Effector memory CD4-positive, alpha-beta T cell (primary cell): ENCODE measurements at places on chromosomes 1 and 21.

- no peak overlapping the region for H3K4me3 ChIP-seq
- H3K27me3 ChIP-seq = no peaks in the 10 kb centered on the region
- H3K27ac ChIP-seq = no peak overlapping the region
- H3K36me3 ChIP-seq = no peaks in the 10 kb centered on the region
- no peaks in the 10 kb centered on the region for H3K4me1 ChIP-seq
- no peak for DNase-seq
These were observed 100.2 kb downstream of the DPYD start for GRCh38 chr1:97820470-97821188.

DNA sequence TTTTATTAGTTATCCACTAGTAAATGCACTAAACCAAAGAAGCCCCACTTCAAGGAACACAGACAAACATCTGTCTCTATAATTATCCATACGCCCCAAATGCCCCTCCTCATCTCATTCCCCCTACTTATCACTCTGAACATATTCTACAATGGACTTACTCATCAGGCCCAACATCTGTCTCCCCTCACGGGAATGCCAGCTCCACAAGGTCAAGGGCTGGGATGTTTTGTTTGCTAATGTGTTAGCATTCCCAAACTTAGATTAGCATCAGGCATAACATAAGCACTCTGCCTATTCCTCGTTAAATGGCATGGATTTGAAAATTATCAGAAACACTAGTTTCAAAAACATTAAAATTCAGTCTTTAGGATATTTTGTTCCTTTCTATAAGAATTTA lies 279.5 kb downstream of the DSCAM start:
- H3K27ac ChIP-seq = no peak overlapping the region
- no peaks in the 10 kb centered on the region for H3K36me3 ChIP-seq
- DNase-seq = no peak
- H3K4me3 ChIP-seq = no peak overlapping the region
- H3K4me1 ChIP-seq = no peaks in the 10 kb centered on the region
- no peaks in the 10 kb centered on the region for H3K27me3 ChIP-seq

- H3K4me3 ChIP-seq = peak overlapping the region; percentile 92
- peaks cover 15% of the 10 kb centered on the region for H3K4me1 ChIP-seq
- H3K27ac ChIP-seq = peak overlapping the region; percentile 97
- H3K36me3 ChIP-seq = no peaks in the 10 kb centered on the region
- no peak for DNase-seq
These were observed 69.8 kb downstream of the SLC35A3 start for GRCh38 chr1:100039591-100039990.

DNA sequence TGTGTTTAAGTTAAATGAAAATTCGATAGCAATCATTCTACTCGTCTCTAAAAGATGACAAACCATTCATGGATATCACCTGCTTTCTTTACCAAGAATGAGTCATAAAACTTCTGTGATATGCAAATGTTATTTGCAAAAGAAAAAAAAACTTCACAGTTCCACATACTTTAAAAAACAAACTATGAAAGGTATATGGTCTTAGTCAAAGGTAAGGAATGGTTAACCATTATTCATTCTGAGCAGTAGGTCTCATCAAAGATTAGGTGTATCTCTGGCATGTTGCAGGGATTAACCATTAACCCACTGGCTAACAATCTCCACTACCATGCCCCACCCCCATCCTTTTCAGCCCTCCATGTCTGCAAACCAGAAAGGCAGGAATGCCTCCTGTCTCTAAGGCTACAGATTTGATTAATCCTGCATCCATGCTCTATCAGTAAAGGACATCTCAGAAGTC lies 44.4 kb downstream of the PTPN14 start:
- no peak overlapping the region for H3K4me3 ChIP-seq
- no peak overlapping the region for H3K27ac ChIP-seq
- H3K27me3 ChIP-seq = no peaks in the 10 kb centered on the region
- H3K4me1 ChIP-seq = no peaks in the 10 kb centered on the region
- DNase-seq = no peak

- H3K27me3 ChIP-seq = no peaks in the 10 kb centered on the region
- H3K36me3 ChIP-seq = no peaks in the 10 kb centered on the region
- H3K27ac ChIP-seq = no peak overlapping the region
- no peak overlapping the region for H3K4me3 ChIP-seq
These were observed 3.1 kb downstream of the LAMB3 start for GRCh38 chr1:209648931-209649776.

DNA sequence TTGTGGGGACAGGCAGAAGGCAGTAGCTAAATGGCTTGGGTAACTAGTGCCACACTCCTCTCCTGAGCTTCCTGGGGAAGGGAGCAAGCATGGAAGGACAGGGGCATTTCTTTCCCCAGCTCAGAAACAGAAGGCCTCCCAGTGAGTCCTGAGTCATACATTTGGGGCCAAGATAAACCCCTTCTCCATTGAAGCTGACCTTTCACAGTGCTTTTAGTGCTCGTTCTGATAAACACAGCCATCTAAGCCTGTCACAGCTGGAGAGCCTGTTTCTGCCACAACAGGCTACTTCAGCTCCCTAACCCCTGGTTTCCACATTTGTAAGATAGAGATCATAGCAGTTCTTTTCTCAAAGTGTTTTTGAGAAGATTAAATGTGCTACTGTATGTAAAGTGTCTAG lies 374.0 kb downstream of the LMX1A start:
- no peaks in the 10 kb centered on the region for H3K27me3 ChIP-seq
- H3K4me1 ChIP-seq = no peaks in the 10 kb centered on the region
- no peaks in the 10 kb centered on the region for H3K36me3 ChIP-seq

GRCh38 chr21:45994086-45994661 lies 12.6 kb downstream of the COL6A1 start:
- H3K27me3 ChIP-seq = no peaks in the 10 kb centered on the region
- no peak for DNase-seq
- H3K4me1 ChIP-seq = no peaks in the 10 kb centered on the region

DNA sequence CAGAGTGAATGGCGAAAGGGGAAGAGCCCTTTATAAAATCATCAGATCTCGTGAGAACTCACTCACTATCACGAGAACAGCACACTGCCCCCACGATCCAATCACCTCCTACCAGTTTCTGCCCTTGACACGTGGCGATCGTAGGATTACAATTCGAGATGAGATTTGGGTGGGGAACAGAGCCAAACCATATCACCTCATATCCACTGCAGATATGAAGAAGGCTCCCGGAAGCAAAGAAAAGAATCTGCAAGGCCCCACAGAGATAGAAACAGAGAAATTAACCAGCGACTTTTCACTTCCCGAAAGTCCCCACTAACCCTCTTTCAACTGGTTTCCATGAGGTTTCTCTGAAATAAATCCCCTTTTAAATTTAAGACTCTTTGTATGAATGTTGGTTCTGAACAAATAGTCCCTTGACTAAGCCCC lies 86.2 kb upstream of the IRF2BP2 start:
- H3K27me3 ChIP-seq = no peaks in the 10 kb centered on the region
- no peaks in the 10 kb centered on the region for H3K36me3 ChIP-seq
- DNase-seq = no peak
- no peak overlapping the region for H3K27ac ChIP-seq
- no peaks in the 10 kb centered on the region for H3K4me1 ChIP-seq

DNA sequence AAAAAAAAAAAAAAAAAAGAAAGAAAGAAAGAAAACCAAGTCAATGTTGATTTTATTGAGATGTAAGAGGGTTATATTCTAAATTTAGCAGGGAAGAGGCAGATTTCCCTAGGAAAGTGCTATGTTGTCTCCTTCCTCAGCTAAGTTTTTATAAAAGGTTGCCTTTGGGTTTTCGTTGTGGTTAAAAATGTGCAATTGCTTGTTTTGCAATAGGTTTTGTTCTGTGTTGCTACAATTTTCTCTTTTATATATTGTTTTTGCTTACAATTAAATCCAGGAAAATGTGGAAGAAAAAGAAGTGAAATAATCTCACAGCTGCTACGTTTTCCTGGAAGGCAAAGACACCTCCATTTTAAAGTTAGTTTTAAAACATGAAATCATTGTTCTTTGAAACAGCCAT lies 136.7 kb upstream of the C1orf105 start:
- no peaks in the 10 kb centered on the region for H3K36me3 ChIP-seq
- H3K27me3 ChIP-seq = no peaks in the 10 kb centered on the region
- no peaks in the 10 kb centered on the region for H3K4me1 ChIP-seq
- no peak overlapping the region for H3K27ac ChIP-seq
- DNase-seq = no peak
- no peak overlapping the region for H3K4me3 ChIP-seq

- H3K36me3 ChIP-seq = no peaks in the 10 kb centered on the region
- no peaks in the 10 kb centered on the region for H3K4me1 ChIP-seq
- no peak for DNase-seq
- H3K4me3 ChIP-seq = no peak overlapping the region
These were observed 3.4 kb upstream of the ARHGAP29 start for GRCh38 chr1:94240822-94241221.
